GM23248 (cell line): ENCODE measurements at places on chromosomes 11 and 22. TPM values are rescaled to one million over a fixed set of nuclear protein-coding genes. Genes with fewer than 3 reads are reported as not detected.
A peak's percentile ranks its signal among the peaks of the same experiment; 100 is the strongest.

Gene CCDC73
- total RNA-seq: not detected in 2 replicates

Gene PRR14L
- 7.6 and 34.1 TPM in 2 replicates for total RNA-seq

Gene ACRV1
- not detected in 2 replicates for total RNA-seq

Gene CNGA4
- not detected in 2 replicates for total RNA-seq

DNA sequence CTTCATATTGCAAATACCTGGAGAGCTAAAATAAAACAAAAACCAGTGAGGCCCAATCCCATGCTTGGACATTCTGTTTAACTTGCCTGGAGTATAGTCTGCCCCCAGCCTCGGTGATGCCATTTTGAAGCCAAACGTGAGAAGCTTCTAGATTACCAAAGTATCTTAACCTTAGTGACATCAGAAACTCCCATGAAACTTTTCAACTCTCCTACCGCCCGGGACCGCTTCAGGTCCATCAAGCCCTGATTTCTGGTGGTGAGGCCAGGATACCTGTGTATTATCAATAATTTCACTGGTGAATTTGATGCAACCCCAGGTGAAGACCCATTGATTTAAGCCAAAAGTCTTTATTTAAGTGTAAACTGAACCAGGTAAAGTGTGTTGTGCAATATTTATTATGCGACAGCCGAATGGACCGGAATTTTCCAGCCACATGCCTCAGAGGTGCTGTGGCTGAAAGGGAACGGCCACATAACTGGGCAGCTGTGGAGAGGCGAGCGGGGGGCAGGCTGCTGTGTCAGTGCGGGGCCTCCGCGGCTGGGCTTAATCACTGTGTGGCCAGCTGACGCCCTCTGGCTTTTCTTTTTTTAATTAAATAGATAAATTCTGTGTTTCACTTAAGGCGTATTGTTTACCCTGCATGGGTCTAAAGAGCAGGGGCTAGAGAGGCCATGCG is 385.5 kb upstream of the B3GAT1 start:
- H3K36me3 ChIP-seq: no peaks in the 10 kb centered on the region
- no peak overlapping the region for H3K4me3 ChIP-seq
- DNase-seq: no peak
- H3K27me3 ChIP-seq: no peaks in the 10 kb centered on the region
- H3K4me1 ChIP-seq: no peaks in the 10 kb centered on the region
- no peak overlapping the region for H3K27ac ChIP-seq

- no peak for DNase-seq
- H3K4me3 ChIP-seq: no peak overlapping the region
- H3K36me3 ChIP-seq: no peaks in the 10 kb centered on the region
- H3K27me3 ChIP-seq: no peaks in the 10 kb centered on the region
These were observed 23.6 kb upstream of the TMEM135 start for GRCh38 chr11:87013912-87014825.

GRCh38 chr22:46113910-46114517 is 36.3 kb upstream of the PPARA start:
- no peaks in the 10 kb centered on the region for H3K27me3 ChIP-seq
- peak; percentile 45 for DNase-seq
- peaks cover 16% of the 10 kb centered on the region for H3K4me1 ChIP-seq
- peaks cover 15% of the 10 kb centered on the region; the same call in 1 of the 2 replicates for H3K36me3 ChIP-seq
